ENCODE measurements at places on chromosomes 16 and 17.

DNA sequence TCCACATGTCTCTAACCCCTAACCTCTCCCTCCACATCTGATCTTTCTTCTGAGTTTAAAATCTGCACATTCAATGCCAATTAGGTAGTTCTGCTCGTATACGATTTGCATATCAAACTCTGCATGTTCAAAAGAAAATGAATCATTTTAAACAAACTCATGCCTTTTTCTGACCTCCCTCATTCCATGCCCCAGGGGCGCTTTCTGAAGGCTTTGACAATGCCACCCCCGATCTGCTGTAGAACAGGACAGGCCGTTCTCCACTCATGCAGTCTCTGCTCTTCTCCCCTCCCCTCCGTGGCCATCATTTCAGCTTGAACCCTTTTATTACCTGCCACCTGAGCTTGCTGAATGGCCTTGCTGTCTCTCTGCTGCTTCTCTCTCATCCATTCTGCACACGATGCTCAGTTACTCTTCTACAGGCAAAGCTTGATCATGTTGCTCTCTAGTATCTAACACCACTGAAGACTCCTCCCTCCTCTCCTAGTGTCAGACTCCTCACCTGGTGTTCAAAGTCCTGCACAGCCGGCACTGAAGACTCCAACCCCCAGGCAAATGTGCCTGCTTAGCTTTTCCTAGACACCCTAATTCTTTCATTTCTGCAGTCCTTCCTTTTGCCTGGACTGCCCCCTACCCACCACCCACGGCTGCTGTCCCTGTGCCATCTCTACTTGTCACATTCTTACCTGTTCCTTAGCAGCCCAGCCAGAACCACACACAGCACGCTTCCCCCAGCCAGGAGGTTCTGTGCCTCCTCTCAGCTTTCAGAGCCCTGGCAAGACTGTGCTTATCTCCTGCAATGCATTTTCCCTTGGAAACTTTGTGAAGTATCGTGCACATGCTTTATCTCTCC is 6.2 kb downstream of the TMEM238L start:
- DNase-seq: no peak

DNA sequence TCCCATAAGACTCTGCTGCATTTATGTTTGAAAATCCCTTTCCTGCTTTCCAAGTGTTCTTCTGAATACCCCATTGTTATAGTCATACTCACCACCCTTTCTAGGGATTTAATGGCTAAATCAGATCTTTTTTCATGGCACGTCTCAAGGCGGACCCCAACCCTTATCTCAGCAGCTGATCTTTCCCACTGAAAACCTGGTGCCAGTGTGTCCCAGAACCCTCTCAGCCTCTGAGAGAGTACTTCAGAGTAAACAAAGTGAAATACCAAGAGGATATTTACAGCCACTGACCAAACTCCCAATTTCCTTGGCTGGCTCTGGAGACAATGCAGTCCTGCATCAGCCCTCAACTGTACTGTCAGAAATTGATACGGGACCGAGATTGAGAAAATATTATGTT is 101.7 kb downstream of the TMEM100 start:
- DNase-seq: no peak

DNA sequence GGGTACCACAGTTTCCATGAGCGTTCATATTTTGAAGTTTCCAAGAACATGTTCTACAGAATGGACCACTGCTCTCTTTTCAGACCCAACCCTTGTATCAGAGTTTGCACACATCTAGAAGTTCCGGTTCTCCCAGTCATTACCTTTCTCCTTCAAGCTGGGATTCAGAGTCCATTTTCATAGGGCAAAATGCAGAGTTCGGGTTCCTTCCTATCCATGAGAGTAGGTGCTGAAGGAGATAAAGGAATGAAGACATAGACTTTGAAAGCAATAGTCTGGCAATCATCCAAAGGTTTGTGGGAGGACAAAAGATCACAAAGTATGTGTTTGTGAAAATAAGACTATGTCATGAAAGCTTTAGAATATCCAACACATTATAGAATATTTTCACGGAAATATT is 699.6 kb downstream of the MAF start:
- no peak for DNase-seq

- no peak for DNase-seq
Measured at GRCh38 chr16:50599494-50599893, 51.3 kb downstream of the NKD1 start.

- DNase-seq: peak; percentile 62
Measured at GRCh38 chr16:3999479-4000325, 116.5 kb downstream of the ADCY9 start.

DNA sequence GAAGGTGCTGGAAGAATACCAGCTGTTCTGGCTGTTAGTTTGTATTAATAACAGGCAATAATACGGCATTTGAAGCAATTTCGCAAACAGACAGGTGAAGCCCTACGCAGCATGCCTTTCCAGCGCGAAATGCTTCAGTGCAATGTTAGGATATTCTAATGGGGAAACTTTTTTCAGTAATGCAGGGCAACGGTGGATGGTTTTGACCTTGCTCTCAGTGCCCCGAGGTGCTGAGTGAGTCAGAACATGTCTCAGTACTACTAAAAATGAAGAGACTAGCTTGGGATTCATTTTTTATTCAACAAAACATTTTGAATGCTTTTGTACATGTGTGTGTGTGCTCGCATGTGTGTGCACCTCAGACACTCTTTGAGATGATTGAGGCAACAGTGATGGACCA is 172.2 kb downstream of the RBFOX1 start:
- DNase-seq: no peak

DNA sequence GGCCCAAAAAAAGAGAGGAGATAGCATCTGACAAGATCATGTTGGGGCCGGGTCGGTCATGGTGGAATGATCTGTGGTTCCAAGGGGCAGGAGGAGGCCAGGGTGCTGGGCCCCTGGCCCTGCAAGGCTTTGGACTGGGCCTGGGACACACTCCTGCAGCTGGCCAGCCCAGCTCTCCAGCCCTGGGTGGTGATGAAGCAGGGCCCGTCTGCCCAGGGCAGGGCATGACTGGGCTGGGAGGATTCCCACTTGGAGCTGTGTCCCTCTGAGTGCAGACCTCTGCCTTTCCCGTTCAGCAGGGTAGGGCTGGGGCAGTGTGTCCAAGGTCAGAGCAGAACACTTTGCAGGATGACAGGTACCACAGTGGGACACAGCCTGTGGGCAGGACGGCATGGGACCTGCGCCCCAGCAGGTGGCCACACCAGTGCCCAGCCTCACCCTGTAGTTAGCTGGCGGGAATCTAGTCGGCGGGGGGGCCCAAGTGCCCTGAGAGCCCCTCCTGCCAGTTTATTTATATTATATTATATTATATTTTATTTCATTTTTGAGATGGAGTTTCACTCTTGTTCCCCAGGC is 27.6 kb upstream of the MYO15B start:
- DNase-seq: no peak

- DNase-seq: no peak
Measured at GRCh38 chr17:71071837-71072236, 902.5 kb downstream of the KCNJ2 start.

DNA sequence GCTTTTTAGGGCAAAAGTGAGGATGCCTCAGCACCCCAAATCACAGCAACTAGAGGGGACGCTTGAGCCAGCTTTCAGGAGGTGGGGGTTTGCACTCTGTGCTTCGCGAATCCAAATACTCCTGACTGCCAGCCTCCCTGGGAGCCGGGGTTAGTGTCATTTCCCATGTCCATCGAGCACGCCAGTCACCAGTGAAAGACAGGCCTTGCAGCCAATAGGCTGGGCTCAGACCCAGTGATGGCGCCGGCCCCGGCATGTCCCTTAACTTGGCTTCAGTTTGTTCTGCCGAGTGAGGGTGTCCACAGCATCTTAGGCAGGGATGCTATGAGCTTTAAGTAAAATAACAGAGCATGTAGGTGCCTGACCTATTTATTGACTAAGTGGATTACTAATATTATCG is 50.9 kb upstream of the CDC42EP4 start:
- DNase-seq: no peak

GRCh38 chr17:75265614-75266315 is 4.1 kb downstream of the MRPS7 start:
- no peak for DNase-seq

DNA sequence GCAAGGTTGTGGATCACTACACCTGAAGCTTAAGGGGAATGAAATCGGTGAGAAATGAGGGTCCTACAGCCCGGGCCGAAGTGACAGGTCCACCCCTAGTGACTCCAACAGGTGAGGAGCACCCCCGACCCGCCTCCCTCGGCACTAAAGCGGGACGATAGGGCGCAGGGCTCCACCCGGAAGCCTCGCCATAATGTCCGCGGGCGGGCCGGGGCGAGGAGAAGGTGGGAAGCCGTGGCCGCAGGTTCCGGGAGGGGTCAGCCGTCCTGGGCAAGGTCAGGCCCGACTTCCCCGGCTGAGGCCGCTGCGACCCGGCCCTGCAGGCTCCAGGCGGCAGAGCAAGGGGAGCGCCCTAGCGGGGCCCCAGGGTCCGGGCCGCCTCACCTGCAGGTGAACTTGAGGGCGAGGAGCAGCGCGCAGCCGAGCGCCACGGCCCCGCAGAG is 543 bp downstream of the TXNDC11 start:
- peak; percentile 62 for DNase-seq

- DNase-seq: no peak
Measured at GRCh38 chr17:56548661-56549060, 44.8 kb upstream of the NOG start.

DNA sequence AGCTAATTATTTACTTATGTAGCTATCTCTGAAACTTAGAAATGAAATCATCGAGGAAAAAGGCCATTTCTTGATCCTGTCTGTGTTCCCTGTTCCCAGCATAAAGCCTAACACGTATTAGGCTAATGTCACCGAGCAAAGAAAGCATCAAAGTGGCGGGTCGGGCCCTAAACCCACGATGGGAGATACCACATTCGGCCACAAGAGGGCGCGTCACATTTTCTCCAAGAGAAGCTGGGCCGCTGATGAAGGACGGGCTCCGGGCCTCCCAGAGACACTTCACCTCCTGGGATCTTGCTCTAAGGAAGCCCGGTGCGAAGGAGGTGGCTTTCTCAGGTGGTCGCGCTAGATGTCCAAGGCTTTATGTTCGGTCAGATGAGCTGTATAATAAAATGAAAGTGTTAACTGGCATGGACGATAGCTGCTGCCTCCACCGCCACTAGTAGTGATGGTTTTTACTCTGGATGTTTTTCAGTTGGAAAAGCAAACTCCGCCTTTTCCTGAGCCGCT is 853 bp upstream of the PDK2 start:
- DNase-seq: peak; percentile 92

DNA sequence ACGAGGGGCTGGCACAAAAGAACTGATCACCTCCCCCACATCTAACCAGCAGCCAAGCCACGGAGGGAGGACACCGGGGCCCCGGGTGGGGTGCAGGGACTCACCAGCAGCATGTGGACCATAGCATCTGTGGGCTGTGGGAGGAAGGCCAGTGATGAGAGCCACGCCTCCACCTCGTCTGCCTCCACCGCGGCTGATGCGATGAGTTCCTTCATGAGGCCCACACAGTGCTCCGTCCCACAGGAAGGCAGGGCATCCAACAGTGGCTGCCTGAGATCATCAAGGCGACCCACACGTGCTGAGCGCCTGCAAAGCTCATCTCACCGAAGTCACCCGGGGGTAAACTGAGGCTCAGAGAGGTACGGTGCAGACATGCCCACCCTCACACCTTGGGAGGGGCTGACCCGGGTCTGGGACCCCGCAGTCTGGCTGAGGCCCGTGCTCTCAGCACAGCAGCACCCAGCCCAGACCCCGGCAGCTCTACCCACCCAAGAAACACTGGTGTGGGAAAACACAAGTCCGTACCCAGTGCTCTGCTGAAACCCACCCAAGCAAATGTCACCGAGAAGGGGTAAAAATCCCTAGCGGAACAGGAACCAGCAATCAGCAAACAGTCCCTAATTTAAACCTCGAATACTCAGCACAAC is 85.9 kb downstream of the LITAF start:
- DNase-seq: no peak

GRCh38 chr17:59369031-59369975 is 37.8 kb downstream of the YPEL2 start:
- DNase-seq: no peak

DNA sequence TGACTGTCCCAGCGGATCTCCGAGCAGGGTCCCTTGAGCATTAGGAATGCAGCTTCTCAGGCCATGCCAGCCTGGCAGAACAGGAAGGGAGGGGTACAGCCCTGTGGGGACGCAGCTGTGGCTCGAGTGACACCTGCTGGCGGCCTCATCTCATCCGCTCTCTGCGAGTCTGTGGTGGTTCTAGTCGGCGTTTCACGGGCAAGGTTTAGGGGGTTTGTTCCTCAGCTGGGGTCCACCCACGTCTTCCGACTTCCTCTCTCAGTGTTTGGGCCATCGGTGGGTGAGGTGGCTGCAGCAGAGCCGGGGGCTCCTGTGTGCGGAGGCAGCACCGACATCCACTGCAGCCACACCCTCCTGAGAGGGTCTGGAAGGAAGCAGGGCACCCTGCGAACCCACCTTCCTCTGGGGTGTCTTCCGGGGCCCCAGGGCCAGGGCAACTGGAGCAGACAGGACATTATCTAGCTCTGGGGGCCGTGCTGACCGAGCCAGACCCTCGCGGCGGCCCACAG is 33.3 kb downstream of the JPH3 start:
- peak; percentile 66 for DNase-seq

DNA sequence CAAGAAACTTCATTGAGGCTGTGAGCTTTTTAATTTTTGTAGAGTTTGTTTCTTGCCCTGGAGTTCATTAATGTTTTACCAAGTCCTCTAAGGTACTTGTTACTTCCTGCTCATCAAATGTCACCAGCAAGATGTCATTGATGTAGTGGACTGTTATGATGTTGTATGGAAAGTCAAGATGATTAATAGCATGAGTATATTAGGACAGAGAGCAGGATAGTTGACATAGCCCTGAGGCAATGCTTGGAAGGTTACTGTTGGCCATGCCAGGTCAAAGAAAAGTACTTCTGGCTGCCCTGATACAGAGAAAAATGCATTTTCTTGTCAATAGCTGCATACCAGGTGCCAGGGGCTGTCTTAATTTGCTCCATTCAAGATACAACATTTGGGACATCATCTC is 6.7 kb downstream of the KRTAP1-5 start:
- no peak for DNase-seq

DNA sequence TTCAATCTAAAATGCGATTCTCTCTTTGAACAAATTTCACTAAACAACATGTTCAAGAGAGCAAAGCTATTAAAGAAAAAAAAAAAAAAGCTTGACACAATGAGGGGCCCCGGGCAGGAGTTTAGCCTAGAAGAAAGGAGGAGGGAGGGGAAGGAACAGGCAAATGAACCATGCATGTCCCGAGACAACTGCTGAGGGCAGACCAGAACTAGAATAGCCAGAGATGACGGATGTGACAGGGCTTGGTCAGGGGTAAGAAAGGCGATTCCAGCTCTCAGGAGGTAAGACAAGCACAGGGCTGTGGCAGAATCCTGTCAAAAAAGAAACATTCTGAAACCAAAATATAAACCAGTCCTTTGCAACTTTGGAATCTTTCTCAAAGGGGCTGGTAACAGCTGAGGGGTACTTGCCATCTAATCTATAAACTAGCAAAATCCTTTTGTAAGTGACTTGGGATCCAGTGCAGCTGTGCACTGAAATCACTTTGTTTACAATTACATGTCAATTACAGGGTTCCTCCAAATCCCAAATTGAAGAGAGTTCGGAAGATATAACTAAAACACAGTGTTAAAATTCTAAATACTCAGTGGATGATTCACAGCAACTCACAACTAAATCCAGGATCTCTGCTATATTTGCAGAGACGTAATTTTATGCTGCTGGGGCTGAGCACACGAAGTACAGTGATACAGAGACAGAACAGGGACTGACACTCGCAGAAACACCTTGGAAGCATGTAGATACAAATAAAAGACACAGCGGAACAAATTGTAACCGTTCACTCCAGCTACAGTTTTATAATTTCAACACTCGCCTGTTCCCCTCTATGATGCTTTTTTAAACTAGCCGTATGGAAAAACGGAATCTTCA is 567.4 kb upstream of the ZFHX3 start:
- no peak for DNase-seq

Data from femur (tissue), 1 donor.